ENCODE measurements at places on chromosomes 16 and 17.

- DNase-seq = no peak
These were observed 17.0 kb upstream of the CDH15 start for GRCh38 chr16:89154390-89155183.

GRCh38 chr16:73605309-73605708 is 557.4 kb upstream of the ZFHX3 start:
- DNase-seq = no peak

- DNase-seq = no peak
These were observed at the start of gene ENPP7 for GRCh38 chr17:79730769-79731483. Gene ENPP7 (plus strand): TSS chr17:79730943. CDS start chr17:79731140, 197 bp downstream.

DNA sequence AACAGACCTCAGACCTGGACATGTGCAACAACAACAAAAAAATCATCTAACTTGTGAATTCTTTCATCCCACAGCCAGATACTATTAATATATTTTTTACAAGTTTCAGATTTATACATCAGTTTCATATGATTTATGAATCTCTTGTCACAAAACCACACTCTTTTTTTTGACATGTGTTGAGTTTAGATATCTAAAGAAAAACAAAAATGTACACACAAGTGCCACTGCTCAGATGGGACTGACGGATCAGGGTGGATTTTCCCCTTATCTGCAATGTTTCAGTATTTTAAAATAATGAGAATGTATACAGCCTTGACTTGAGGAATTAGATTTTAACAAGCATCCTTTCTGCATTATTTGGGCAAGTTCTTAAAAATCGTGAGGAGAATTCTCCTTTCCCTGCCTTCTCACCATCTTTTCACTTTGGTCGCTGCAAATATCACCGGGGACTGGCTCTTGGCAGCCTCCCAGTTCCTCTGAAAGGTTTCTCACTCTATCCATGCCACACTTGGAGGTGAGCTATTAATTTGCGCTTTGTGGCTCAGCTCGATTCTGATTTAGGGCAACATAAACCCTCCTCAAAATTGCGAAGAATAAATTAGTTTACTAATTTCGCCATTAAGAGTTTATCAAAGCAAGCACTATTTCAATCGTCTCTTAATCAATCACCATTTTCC is 225.7 kb downstream of the XYLT1 start:
- no peak for DNase-seq

DNA sequence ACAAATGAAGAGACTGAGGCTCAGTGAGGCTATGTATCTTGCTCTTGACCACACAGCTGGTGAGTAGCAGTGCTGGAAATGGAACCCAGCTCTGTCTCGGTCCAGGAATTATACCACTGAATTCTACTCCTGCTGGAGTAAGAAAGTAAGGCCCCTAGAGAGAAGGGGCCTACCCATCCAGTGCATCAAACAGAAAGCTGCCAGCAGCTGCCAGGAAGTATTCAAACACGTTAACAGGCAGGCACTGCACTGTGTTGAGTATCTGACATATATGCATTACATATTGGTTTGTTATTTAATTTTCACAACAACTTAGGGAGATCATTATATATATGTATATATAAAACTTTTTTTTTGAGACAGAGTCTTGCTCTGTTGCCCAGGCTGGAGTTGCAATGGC is 4.0 kb downstream of the ARL5C start:
- DNase-seq = no peak

- DNase-seq = no peak
These were observed 2.6 kb downstream of the TSPOAP1 start for GRCh38 chr17:58325976-58326468.

DNA sequence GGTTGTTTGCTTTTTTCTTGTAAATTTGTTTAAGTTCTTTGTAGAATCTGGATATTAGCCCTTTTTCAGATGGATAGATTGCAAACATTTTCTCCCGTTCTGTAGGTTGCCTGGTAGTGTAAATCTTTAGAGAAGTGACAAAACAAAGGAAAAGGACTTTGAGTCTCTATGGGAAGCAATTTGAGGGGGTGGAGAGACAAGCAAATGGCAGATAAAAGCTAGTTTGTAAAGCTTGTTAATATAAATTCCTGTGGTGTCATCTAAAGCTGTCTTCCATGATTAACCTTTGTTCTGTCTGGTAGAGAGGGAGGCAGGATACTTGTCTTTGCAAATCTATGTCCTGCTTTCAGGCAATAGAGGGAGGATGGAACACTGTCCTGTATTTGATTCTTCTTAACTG is 40.6 kb upstream of the CACNG4 start:
- DNase-seq = no peak

DNA sequence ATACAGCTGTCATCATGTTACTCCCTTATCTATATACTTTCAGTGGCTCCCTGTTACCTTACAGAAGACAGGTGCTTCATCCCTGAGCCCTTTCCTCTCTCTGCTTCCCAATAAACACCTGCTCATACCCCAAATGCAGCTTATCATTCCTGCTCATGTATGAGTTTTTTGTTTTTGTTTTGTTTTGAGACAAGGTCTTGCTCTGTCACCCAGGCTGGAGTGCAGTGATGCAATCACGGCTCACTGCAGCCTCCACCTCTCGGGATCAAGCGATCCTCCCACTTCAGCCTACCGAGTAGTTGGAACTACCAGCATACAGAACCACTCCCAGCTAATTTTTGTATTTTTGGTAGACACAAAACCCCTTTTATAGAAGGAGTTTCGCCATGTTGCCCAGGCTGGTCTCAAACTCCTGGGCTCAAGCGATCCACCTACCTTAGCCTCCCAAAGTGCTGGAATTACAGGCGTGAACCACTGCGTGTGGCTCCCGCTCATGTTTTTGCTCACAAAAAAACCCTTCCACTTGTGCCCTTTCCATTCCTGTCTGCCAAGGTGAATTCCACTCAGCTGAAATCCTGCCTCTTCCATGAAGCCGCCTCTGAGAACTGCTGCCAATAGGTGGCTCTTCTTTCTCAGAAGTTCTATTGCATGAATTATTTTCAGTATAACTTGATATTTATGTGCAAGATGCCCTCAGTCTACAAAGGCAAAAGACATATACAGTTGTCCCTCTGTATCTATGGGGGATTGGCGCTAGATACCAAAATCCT is 7.9 kb upstream of the RNF157 start:
- DNase-seq = no peak

- DNase-seq = no peak
These were observed 1.7 kb upstream of the TAF15 start for GRCh38 chr17:35807371-35808144.

GRCh38 chr16:69116256-69116875 is 10.9 kb downstream of the HAS3 start:
- no peak for DNase-seq

DNA sequence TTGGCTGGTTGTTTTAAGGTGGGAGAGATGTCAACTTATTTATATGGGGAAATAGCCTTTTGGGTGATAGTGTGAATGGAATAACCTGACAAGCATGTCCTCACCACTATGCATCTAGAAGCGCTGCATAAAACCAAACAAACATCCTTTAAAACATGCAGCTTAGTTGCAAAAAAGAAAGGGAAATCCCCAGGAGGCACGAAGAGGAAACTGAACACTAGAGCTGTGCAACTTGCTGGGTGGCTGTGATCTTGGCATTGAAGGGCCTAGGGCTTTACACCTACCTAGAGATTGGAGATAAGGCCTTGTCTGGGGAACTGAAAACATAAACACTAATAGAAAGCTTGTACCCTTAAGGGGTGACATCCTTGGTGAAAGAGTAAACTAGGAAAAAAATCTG is 7.3 kb downstream of the C16orf54 start:
- no peak for DNase-seq

- no peak for DNase-seq
These were observed 34.9 kb upstream of the MMD start for GRCh38 chr17:55456307-55457240.

DNA sequence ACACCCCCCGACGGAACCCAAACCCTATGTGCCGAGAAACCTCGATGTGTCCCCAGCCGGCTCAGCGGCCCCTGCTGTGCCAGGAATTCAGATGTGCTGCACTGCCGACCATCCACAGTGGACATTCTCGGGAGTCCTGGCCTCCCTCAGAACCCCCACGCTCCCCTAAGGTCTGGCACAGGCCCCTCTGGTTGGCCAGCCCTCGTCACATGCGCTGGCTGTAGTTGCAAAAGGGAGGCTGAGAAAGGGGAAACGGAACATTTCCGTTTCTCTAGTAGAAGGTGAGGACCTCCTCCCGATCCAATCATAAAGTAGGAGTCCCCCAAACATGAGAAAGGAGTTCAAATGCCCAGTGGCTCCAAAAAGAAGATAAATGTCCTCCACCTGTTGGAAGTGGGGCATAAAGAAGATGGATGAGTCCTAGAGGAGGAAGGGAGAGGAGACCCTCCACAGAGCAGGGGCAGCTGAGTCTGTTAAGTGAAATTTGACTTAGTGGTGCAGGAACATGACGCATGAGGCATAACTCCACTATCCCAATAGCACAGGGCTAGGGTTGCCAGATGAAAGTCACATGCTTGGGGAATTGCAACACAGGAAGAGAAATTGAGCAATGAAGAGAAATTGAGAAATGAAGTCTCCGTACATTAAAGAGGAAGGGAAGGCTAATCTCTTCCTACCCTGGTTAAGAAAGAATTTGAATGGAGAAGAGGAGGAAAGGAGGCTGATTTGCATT is 49.3 kb upstream of the WSB1 start:
- no peak for DNase-seq

DNA sequence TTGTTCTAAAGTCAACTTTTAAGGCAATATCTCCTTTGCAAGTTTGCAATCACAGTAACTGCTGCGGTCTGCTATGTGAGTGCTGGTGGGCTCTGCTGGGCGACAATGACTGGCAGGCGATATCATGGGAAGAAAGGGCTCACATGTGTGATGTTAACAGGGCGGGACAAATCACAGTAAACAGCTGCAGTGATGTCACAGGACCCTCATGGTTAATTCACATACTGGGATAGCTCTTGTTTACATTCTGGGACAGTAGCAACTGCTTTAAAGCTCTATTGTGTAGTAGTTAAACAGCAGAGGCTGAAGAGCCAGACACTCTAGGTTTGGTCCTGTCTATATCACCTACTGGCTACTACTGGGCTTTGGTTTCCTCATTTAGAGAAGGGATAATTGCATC is 257.2 kb upstream of the ASIC2 start:
- no peak for DNase-seq

- no peak for DNase-seq
These were observed 20.7 kb downstream of the CPNE2 start for GRCh38 chr16:57113042-57113453.

- no peak for DNase-seq
These were observed 183.6 kb upstream of the CDH11 start for GRCh38 chr16:65305266-65305959.

GRCh38 chr17:3845291-3845620 is 790 bp downstream of the NCBP3 start:
- no peak for DNase-seq

DNA sequence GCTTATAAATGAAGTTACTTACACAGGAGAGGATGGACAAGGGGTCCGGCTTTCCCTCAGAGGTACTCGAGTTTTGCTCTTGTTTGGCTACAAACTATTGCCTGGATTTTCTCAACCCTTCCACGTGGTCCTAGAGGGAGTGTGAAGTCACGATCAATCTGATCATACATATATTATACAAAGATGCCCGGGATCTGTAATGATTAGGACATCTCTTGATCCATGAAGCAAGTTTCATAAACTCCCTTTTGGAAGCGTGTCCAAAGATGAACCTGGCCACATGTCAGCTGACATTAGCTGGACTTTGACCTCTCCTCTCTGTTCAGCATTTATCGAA is 2.3 kb upstream of the CDH11 start:
- DNase-seq = no peak

- DNase-seq = no peak
These were observed 1247.5 kb upstream of the CDH8 start for GRCh38 chr16:63283721-63284120.

- no peak for DNase-seq
These were observed 760 bp upstream of the LMF1 start for GRCh38 chr16:971582-971905.

GRCh38 chr17:62658136-62658920 is 30.9 kb downstream of the MRC2 start:
- DNase-seq = no peak

Data from NCI-H2081 (cell line).